Activated naive CD4-positive, alpha-beta T cell treated with anti-CD3 and anti-CD28 coated beads, Interleukin-2, amount 50 U/mL, for 72 hours (primary cell): ENCODE measurements at places on chromosomes 2 and 18. TPM values are rescaled to one million over a fixed set of nuclear protein-coding genes. Genes with fewer than 3 reads are reported as not detected.

GRCh38 chr2:215626812-215627281 lies 191.0 kb upstream of the FN1 start:
- no peak for DNase-seq

The SOX11 gene
- total RNA-seq, result not detected

GRCh38 chr18:75607701-75608100 lies 180.2 kb upstream of the SMIM21 start:
- DNase-seq, result no peak

DNA sequence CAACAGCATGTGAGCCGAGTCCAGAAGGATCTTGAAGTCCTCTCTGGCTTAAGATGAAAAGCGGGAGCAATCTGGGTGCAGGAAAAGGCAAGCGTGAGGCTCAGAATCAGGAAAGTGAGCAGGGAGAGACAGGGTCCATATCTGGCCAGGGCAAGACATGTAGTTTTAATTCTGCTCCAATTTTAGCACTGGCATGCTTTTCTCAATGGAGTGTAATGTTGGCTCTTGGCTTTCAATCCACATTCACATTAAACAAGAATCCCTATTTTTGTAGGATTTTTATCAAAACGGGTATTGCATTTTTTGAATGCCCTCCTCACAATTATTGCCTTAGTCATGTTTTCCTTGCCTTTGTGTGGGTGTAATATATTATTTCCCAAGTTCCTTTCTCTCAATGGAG lies 6.0 kb downstream of the SPATA3 start:
- DNase-seq, result no peak
